ENCODE measurements at places on chromosomes 6 and 20. TPM values are rescaled to one million over a fixed set of nuclear protein-coding genes. Genes with fewer than 3 reads are reported as not detected.

Gene HBS1L
- total RNA-seq: 141 TPM

Gene UNC5CL
- total RNA-seq: 0.12 TPM

Gene SLC35F1
- 0.12 TPM for total RNA-seq

Gene CDH22
- total RNA-seq: under 0.01 TPM

Gene LY6G6C
- not detected for total RNA-seq

Gene PI3
- total RNA-seq: not detected

Gene SPINT3
- total RNA-seq: not detected

Gene KHDC1L
- total RNA-seq: not detected

Gene HLA-DOB
- 0.12 TPM for total RNA-seq

Gene ITPR3
- 55.4 TPM for total RNA-seq

Gene BPIFB4
- total RNA-seq: not detected

Gene CRISP3
- not detected for total RNA-seq

Gene SRSF12
- total RNA-seq: 0.11 TPM
